ENCODE measurements at places on chromosomes 1 and 21.

DNA sequence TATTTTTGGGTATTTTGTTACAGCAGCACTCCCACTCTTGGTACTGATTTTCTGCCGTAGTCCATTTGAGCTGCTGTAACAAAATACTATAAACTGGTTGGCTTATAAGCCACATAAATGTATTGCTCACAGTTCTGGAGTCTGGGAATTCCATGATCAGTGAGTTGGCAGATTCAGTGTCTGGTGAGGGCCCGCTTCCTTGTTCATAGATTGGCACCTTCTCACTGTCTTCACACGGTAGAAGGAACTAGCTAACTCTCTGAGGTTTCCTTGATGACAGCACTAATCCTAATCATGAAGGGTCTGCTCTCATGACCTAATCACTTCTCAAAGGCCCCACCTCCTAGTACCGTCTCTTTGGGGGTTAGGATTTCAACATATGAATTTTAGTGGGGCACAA lies 85.2 kb downstream of the HHAT start:
- DNase-seq = no peak

DNA sequence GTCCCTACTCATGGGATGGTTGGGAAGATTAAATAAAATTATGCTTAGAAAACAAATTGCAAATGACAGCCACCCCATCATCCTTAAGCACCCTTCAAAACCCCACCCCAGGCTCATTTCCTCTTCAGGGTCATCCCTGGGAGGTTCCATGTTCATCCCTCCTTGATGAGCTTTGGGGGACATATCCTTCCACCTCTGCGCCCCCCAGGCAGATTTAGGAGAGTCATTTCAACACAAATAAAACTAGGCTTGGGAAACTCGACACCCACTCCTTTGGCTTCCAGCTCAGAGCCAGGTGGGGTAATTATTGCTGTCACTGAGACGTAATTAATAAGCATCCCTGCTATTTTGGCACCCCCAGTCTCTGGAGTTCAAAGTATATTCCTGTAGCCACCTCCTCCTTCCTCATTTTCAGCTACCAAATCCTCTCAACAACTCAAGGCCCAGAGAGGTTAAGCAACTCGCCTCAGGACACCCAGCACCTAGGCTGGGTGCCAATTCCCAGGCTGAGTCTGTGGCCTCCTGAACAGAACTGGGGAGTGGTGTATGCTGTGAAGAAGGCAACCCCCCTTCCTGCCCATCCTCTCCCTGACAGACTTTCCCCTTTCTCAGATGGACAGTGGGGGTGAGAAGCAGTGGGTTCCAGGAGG lies 595 bp downstream of the CRYBG2 start:
- no peak for DNase-seq

- no peak for DNase-seq
Observed at GRCh38 chr1:102875756-102876155, 232.6 kb downstream of the COL11A1 start.

- no peak for DNase-seq
Observed at GRCh38 chr1:48683839-48684238, 92.9 kb downstream of the BEND5 start.

- no peak for DNase-seq
Observed at GRCh38 chr1:210259561-210259960, 27.0 kb downstream of the SERTAD4 start.

- DNase-seq = no peak
Observed at GRCh38 chr21:37410639-37411038, 44.1 kb downstream of the DYRK1A start.

DNA sequence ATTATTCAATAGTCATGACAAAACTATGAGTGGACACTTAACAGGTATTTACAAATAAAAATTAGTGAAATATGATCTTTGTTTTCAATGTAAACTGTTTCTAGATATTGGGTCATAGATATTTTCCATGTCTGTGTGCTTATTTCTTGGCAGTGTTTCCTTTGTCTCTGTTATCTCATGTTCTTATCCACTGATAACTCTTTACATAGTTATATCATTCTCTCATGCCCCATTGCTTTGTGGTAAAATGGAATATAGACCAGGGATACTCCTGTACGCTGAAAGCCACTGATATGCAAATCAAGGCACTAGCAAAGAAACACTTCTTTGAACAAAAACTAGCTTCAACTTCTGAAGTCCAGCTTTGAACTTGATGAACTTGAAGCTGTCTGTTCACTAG lies 113.1 kb downstream of the ITSN1 start:
- DNase-seq = no peak

DNA sequence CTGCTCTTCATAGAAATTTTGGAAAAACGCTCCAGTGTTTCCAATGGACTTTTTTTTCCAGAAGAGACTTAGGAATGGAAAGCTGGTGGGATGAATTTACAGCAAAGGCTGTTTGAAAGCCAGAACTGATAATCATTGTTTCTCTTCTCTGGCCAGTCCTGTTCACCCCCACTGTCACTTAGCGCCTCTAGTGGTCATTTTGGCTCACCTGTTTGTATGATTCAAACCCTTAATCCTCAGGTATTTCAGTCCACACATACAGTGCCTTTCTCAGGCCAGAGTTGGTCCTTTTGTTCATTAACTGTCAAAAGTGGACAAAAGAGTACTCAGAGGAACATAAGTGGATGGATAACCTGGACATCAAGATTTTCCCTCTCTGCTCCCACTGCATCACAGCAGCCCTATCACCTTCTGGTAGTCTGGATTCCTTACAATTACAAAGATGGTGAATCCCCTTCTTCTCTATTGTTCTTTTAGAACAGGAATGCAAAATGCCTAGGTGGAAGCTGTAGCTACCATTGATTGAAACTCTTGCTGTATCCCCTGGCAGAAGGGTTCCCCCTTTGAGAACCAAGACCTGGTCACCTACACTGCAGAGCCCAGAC lies 177.6 kb upstream of the OLFM3 start:
- DNase-seq = no peak

DNA sequence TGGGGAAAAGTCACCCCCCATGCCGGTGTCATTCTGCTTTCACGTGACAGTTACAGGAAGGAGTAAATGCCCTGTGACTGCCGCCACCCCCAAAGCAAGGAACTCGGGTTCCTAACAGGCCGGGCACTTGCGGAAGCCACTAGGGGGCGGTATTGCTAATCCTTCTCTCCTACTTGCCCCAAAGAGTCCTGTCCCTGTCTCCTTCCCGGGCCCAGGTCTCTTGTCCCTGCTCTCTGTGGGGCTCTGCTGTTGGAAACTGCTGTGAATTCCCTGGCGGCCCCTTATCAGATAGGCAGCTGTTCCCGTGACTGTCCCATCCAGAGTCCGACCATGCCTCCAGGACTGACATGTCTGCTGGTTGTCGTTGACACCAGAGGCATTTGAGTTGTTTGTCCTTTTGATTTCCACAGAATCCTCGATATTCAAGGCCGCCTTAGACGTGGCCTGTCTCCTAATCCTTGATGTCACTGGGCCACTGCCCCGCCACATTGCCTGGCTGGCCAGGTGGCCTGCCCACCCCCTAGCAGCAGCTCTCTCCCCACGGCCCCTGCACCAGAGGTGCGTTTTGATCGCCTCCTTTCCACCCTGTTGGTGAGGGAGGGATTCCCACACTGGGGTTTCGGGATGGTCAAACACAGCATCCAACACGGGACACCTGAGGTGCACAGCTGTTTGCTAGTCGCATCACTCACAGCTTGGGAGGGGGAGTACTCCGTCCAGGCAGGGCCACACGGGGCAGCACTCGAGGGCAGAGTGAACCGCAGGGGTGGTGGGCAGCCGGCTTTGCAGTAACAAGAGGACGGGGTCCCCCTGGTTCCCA lies 37.3 kb downstream of the CHAF1B start:
- no peak for DNase-seq

GRCh38 chr1:39529901-39530535 lies 38.6 kb downstream of the BMP8A start:
- no peak for DNase-seq

DNA sequence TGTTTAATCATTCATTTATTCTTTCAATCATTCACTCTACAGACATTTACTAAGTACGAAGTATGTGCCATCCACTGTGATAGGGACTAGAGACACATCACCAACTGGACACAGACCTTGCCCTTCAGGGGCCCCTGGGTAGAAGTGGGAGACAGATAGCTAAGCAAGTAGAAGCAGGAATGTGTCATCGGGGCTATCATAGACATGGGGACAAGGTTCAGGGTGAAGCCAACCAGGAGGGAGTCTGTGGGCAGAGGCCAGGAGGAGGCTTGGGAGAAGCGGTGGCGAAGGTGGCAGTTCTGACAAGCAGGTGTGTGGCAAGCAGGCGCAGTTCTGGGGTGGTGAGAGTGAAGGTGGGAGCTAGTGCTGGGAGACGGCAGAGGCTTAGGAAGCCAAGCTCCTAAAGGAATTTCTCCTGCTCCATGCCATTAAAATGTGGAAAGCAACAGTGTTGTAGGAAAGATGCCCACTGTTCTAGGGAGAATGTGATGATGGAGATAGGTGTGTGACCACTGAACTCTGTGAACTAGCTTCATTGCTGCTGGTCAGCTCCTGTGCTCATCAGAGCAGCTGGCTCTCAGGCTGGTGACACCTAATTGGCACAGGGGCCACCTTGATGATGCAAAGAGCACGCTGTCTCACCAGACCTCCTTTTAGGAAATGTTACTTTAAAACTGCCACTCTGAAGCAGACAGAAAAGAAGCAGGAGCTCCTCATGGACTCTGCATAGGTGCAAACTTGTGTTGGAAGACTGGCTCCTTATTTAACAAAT lies 79.7 kb upstream of the LPGAT1 start:
- DNase-seq = no peak

GRCh38 chr21:16330082-16330907 lies 600.5 kb downstream of the USP25 start:
- DNase-seq = no peak

- no peak for DNase-seq
Observed at GRCh38 chr1:18021242-18021641, 86.4 kb upstream of the IGSF21 start.

GRCh38 chr1:59693406-59693805 lies 121.3 kb upstream of the HOOK1 start:
- no peak for DNase-seq

DNA sequence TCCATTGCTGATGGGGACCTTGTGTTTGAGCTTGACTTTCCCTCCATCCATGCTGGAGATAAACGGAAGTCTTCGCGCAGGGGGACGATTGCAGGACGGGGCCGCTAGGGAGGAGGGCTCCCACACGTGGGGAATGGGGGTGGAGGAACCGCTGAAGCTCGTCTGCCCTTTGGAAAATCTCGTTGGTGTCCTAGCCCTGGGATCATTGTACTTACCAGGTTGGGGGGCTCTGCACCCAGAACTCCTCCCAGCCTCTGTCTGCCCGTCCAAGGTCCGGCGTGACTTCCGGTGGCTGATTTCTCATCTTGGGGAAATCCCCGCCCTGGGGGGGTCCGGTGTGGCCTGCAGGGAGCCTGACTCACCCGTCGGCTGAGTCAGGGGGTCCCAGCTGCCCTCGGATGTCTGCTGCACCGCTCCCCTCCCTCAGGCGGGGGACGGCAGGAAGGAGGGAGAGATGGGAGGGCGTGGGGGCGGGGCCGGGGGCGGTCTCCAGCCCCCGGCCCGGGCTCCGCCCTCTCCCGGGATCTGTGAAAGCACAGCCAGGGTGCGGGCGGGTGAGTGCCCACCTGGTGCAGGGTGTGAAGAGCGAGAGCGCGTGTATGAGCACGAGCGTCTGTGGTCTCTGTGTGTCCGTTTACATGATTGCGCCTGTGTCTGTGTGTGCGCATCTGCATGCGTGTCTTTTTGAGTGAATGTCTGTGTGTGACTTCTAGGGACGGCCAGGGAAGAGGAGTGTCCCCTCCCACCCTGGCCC lies 35.8 kb downstream of the PIK3CD start:
- peak; percentile 46 for DNase-seq

- DNase-seq = no peak
Observed at GRCh38 chr1:47886141-47886540, 111.0 kb downstream of the TRABD2B start.

GRCh38 chr1:170776777-170777176 lies 112.8 kb downstream of the PRRX1 start:
- DNase-seq = no peak

DNA sequence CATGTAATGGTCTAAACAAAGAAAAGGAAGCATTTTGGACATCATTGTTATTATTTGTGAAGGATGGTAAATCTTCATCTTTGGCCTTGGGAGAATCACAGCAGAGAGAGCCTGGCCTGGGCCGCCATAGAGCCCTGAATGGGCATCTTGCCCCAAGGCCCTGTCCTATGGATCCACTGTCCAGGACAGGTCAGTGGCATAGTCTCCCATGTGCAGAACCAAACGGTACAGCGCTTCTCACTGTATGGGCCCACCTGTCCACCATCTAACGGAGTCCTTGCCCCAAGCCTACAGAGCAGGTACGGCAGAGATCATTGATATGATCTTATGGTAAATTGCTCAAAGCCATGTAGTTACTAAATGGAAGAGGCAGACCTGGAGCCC lies 185.7 kb downstream of the FOXD2 start:
- no peak for DNase-seq

GRCh38 chr1:25619101-25619890 lies 2.7 kb downstream of the MAN1C1 start:
- DNase-seq = no peak

GRCh38 chr1:29826646-29827045 lies 590.3 kb downstream of the PTPRU start:
- DNase-seq = no peak

GRCh38 chr1:199742547-199742946 lies 285.0 kb upstream of the NR5A2 start:
- DNase-seq = no peak

- DNase-seq = no peak
Observed at GRCh38 chr21:25624511-25624910, 14.5 kb upstream of the JAM2 start.

- DNase-seq = no peak
Observed at GRCh38 chr1:109821221-109821669, 57.5 kb upstream of the EPS8L3 start.

- DNase-seq = no peak
Observed at GRCh38 chr1:231605149-231606100, 21.2 kb upstream of the DISC1 start.

- DNase-seq = no peak
Observed at GRCh38 chr1:227726924-227727599, 8.0 kb downstream of the JMJD4 start.

DNA sequence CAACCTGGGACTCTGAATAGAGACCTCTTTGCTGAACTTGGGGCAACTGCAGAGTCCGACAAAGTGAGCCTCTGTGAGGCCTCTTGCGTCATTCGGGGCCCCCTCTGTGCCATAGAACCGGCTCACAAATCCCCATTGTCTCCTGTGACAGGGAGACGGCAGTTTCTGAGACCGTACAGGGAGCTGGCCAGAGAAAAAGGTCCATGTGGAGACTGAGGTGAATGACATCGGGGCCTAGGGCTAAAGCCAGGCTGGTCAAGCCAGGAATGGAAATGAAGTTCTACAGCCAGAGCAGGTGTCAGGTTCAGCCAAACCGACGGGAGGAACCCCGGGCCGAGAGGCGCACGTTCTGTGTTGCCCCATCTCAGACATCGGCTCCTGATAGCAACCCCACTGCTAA lies 37.1 kb upstream of the TRIM67 start:
- no peak for DNase-seq

Data from effector memory CD8-positive, alpha-beta T cell (primary cell).